ENCODE measurements at places on chromosomes 4 and X. TPM values are rescaled to one million over a fixed set of nuclear protein-coding genes. Genes with fewer than 3 reads are reported as not detected.

Gene GIMD1
- total RNA-seq: not detected

DNA sequence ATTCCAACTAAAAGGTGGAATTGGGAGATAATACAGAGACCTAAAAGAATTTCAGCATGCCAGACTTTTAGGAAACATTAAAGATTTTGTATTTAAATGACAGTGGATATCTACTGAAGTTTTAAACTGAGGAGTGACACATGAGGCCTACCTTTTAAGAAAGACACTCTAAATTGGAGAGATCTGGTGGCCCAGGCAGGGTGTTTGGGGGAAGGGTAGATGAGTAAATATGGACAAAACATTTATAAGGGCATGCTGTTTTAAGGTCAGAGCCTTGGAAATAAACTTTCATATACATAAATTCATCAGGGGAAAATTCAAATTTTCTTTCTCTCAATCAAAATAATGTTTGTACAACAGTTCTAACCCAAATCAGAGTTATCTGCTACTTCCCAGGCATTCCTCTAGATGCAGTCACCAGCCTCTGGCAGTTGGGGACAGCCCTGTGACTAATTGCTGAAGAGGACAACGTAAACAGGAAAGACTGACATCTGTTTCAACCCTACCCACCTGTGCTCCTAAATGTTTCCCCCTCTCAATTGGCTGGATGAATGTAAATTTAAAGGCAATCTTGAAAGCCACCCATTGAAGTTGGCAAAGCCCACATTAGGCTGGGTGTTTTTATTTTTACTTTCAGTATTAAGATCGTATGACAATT is 1646.9 kb upstream of the ADGRL3 start:
- no peak for DNase-seq

- DNase-seq: peak; percentile 77
These were observed 40.5 kb upstream of the OGT start for GRCh38 chrX:71492231-71493065.

DNA sequence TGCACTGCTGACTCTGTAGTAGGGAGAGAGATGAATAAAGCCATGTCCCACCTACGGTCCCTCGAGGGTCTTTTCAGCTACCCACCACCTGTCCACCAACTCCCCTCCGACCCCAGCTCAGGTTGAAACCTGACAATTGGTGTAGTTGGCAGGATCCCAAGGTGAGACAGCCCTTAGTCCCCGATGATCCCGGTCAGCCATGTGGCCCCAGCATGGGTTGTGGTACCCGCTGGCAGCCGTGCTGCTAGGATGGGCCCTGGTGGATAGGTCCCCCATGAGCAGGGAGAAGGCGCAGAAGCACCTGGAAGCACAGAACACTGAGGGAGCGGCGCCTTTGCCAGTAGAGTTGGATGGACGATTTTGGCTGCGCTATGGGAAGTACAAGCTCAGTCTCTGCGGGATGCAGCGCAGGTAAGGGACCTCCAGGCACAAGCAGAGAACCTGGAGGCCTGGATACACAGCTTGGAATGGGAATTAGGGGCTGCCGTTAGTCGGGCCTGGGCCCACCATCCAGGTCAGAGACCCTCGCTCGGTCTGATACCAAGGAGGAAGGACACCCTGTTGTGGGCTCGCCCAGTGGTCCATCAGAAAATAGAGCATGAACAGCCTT is 694.6 kb upstream of the AGA start:
- DNase-seq: peak; percentile 52

DNA sequence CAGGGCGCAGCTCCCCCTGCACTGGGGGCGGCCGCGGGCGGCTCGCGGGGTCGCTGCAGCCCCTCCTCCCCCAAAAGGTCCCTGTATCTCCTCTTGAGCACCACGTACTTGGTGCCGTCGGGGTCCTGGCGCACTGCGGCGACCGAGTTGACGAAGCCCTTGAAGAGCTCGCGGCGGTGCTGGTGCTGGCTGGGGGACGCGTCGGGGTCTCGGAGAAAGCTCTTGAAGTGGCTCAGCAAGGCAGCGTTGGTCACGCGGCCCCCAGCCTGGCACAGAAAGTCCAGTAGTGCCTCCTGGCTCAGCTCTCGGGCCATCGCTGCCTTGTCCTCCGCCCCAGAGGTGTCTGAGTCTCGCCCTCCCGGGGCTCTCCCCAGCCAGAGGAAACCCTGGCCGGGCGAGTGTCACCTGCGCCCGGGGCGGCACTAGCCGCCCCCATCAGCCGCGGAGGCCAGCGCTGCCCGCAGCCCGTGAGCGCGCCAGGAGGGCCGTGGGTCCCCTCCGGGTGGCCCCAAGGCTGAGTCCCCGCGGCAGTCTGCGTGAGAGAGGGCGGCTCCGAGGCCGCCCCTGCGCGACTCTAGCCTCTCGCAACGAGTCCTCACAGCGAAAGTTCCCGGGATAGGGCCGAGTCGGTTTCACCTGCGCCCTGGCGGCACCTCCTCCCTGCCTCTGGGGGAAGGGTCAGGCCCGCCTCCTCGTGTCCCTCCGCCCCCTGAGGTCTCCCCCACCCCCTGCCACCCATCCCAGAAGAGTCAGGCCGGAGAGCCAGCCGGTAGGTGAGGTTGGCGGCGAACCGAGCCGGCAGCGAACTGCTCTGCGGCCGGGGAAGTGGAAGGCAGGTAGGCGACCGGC is at the start of gene SOWAHB:
Gene SOWAHB, minus strand, starts transcription at position 609 of the 849 bp plus-strand sequence. Its CDS starts 295 bp downstream, at position 314.
- peak; percentile 93 for DNase-seq

DNA sequence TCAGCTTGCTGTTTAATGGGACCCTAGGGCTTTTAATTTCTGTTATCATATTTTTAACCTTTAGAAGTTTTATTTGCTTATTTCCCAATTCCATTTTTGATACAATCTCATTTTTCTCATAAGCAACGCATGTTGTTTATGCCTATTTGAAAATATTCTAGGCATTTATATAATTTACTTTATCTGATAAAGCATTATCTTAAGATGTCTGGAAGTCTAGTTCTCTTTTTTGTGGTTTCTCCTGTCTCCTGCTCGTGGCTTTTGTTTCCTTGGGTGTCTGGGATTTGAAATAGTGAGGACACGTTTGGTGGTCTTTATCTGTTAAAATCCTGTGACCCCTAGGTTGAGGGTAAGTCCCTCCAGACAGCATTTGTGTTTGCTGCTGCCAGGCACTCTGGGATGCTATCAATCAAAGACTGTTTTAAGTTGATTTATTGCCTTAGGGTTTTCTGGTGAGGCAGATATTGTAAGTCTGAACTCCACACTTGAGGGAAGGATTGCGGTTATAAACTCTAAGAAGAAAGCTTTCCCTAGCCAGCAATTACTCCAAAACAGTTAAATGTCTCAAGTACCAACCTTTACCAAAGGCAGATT is 208.0 kb downstream of the PRDM5 start:
- no peak for DNase-seq

- no peak for DNase-seq
These were observed 3.9 kb downstream of the FGF2 start for GRCh38 chr4:122830426-122831095.

- DNase-seq: no peak
These were observed 117.8 kb upstream of the SPRY1 start for GRCh38 chr4:123278755-123279154.

Gene IL2
- not detected for total RNA-seq

DNA sequence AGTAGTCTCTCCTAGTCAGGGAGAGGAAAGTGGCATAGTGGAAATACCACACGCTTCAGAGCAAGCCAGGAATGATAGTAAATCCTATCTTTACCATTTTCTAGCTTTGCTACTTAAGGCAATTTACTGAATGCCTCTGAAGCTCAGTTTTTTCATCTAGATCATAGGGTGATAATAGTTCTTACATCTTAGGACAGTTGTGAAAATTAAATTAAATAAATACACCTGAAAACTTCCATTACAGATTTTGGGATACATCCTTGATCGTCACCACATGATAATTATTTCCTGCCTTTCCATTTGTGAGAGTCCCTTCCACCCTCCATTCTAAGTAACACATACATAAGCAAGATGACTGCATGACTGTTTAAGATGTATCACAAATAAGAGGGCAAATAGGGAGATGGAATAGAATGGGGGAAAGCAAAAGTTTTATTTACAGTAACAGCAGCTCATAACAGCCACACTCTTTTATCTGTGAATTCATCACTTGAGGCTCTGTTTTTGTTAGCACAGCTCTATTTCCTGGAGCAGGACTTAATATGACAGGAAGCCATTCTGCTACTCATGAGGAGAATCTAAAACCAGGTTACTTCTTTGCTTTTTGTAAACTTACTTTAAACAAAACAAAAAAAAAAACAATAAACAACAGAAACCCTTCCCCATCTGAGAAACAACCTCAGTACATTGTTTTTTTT is 13.4 kb downstream of the P2RY10 start:
- no peak for DNase-seq

Gene SHISA3
- 5.8 TPM for total RNA-seq

Measured in upper lobe of right lung (tissue), 1 donor.